ENCODE measurements at places on chromosomes 1 and 21. TPM values are rescaled to one million over a fixed set of nuclear protein-coding genes. Genes with fewer than 3 reads are reported as not detected.

DNA sequence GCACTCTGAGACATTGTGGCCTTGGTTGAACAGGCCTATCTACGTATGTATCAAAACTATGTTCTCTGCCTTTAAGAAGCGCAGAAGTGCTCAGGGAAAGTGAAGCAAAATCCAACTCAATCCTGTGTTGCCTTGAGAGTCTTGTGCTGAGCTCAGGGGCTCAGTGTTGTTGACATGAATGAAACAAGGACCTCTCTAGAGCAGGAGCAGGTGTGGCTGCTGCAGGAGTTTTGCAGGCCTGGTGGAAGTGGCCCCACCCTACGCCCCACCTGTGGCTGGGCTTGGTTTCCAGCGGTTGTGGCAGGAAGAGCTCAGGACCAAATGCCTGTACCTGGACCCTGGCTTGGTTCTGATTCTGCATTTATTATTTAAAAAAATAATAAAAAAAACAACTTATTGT lies 20.9 kb downstream of the CA6 start:
- DNase-seq = no peak

- no peak for DNase-seq
Observed at GRCh38 chr1:222263791-222264190, 284.1 kb downstream of the HHIPL2 start.

GRCh38 chr1:65090406-65090805 lies 57.6 kb upstream of the AK4 start:
- no peak for DNase-seq

GRCh38 chr1:107552781-107553180 lies 411.9 kb downstream of the NTNG1 start:
- no peak for DNase-seq

GRCh38 chr21:35606578-35606977 lies 453.7 kb downstream of the SETD4 start:
- peak; percentile 81 for DNase-seq

- no peak for DNase-seq
Observed at GRCh38 chr21:29641001-29641634, 298.7 kb downstream of the GRIK1 start.

GRCh38 chr1:8303876-8304275 lies 14.0 kb upstream of the SLC45A1 start:
- no peak for DNase-seq

GRCh38 chr1:156291226-156292061 lies 4.0 kb downstream of the GLMP start:
- DNase-seq = no peak

DNA sequence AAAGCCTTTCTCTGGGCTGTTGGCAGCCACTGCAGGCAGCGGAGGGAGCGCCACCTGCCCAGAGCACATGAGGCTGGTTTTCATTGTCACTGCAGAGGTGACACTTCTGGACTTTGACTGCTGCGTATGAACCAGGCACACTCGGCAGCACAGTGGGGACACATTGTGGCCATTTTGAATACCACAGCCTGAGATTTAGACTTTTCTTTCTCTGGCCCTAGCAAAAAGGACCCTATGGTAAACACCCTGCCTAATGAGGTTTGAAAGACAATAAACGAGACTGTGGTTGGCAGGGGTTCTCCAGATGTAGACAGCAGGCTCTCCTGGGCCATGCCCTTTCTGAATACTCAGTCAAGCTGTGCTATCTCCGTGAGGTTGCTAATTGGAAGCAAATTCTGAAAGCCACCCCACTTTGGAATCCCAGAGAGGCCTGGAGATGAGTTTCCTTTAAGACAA lies 12.0 kb upstream of the KCNE2 start:
- no peak for DNase-seq

DNA sequence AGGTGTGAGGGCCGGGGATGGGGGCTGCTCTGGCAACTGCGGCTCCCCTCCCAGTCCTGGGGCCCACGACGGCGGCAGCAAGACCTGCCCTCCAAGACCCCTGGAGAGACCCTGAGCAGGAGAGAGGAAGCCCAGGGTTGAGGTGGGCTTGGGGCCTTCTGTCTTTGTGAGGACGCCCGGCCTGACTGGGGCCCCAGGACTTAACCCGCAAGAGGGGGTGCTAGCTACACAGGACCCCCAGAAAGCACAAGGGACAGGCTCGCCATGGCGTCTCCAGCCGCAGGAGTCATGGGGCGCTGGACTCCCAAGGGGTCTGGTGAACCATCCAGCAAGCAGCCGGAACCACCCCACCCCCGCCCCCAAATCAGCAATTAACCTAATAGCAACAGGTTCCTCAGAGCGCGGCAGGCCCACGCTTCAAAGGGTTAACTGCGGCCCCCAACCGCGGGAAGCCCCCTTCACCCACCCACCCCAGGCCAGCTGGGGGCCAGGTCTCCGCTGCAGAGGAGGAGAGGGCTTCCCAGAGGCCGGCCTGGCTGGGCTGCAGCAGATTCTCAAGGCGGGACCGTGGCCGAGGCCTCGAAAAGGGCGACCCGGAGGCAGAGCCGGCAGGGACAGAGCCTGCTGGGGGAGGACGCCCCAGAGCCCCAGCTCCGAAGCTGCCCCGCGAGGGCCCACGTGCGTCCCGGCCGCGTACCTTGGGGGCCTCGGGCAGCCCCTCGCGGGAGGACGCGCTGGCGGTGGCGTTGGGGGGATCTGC lies 525 bp downstream of the C1QTNF12 start:
- DNase-seq = no peak

- no peak for DNase-seq
Observed at GRCh38 chr1:19439464-19440171, 45.7 kb downstream of the CAPZB start.

DNA sequence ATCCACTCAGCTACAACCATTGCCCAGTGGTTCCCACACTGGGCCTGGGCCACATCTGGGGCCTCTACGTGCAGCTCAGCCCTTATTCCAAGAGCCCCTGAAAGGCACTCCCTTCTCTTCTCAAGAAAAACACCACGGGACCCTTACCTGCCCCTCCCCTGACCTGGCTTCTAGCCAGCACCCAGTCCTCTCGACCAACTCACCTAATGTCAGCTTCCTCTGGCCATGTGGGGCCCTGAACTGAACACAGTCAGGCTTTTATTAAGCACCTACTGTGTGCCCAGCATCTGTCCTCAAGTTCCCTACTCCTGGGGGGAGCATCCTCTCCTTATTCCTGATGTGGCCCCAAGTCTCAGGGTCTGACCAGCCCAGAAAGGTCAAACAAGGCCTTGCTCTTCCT lies 208.4 kb downstream of the MATN1 start:
- no peak for DNase-seq

The CAPZB gene
- total RNA-seq = 196 TPM

The COL8A2 gene
- total RNA-seq = 0.78 TPM

The ETS2 gene
- 46.4 TPM for total RNA-seq

The RNF186 gene
- not detected for total RNA-seq

The TNFSF18 gene
- 0.31 TPM for total RNA-seq

The LDLRAD1 gene
- total RNA-seq = not detected

The C1orf53 gene
- total RNA-seq = 2.4 TPM

The LMX1A gene
- total RNA-seq = not detected

The AMY1B gene
- not detected for total RNA-seq

The SAMD13 gene
- 0.46 TPM for total RNA-seq

The SPRR2G gene
- total RNA-seq = 3.1 TPM

The HES5 gene
- 0.85 TPM for total RNA-seq

The GPATCH2 gene
- total RNA-seq = 15.7 TPM

The ETV3L gene
- not detected for total RNA-seq

Data from foreskin keratinocyte (primary cell).